ENCODE measurements at places on chromosomes 11 and 22.

DNA sequence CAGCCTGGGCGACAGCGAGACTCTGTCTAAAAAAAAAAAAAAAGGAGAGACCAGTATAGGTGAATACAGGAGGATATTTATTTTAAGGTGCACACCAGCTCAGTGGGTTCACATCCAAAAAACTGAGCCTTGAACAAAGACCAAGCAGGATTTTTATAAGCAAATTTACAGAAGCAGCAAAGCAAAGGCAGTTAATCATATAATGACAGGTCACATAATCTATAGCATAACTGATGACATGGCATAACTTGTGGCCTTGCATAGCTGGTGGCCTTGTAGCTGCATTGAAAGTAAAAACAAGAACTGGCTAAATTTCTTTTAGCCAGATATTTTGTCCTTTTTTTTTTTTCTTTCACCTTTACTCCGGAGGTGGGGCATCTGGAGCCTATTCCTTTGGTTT lies 2.7 kb upstream of the PLAAT3 start:
- no peak for DNase-seq

- no peak for DNase-seq
Measured at GRCh38 chr11:12264361-12264760, 113.0 kb upstream of the PARVA start.

GRCh38 chr22:27504360-27505253 lies 296.9 kb downstream of the MN1 start:
- no peak for DNase-seq

DNA sequence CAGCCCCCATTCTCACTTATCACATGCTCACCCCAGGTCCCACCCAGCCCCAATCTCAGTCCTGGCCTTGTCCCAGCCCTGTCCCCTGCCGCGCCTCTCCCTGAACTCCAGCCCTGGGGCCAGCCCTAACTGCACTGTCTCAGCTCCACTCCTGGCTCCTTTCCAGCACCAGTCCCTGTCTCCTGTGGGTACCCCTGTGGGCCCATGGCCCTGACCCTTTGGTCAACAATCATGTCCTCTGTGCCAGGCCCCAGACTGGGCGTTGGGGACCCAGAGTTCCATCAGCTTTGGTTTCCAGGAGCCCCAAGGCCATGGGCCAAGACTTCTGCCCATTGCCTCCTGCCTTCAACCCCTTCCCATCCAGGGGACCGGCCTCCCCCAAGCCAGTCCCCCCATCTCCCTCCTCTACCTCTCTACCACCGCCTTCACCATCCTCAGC lies 757 bp downstream of the SPI1 start:
- DNase-seq = no peak

DNA sequence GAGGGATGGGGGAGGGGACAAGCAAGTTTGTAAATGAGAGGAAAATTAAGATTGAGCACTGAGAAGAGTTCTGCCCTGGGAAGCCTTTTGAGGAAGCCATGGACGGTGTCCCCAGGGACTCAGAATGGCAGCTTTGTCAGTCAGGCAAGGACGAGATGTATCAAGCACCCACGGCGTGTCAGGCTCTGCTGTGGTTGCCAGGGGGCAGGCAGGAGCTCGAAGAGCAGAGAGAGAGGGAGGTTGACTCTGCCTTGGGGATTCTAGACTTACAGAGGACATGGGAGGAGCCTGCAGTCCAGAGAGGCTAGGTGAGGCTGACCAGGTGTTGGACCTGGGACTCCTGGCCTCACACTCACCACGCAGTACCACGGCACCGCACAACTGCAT lies 29.1 kb upstream of the SYT7 start:
- DNase-seq = no peak

- no peak for DNase-seq
Measured at GRCh38 chr22:45648301-45649117, 23.1 kb upstream of the ATXN10 start.

DNA sequence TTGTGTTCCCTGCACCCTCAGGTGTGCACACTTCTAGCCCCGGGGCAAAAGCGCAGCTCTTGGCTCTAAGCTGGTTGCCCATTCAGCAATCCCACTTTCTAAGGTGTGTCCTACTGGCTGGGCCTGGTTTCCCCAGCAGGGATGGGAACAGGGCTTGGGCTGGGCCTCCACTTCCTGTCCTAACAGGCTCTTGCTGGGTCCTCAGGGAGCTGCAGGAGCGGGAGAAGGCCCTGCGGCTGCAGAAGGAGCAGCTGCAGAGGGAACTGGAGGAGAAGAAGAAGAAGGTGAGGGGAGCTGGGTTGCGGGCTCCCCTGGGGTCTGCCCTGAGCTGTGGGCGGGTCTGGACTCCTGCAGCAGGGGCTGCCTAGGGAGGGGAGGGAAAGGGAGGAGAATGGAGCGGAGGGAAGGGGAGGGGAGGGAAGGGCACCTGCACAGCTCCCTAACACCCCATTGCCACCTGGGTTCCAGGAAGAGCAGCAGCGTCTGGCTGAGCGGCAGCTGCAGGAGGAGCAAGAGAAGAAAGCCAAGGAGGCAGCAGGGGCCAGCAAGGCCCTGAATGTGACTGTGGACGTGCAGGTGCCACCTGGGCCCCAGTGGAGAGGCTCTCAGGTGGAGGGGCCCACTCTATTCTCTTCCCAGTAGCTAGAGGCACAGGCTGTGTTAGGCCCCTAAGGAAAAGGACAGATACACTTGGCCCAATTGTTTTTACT lies 24.6 kb downstream of the INCENP start:
- DNase-seq = no peak
